SK-N-SH (cell line): ENCODE measurements at places on chromosomes 5 and 9.

DNA sequence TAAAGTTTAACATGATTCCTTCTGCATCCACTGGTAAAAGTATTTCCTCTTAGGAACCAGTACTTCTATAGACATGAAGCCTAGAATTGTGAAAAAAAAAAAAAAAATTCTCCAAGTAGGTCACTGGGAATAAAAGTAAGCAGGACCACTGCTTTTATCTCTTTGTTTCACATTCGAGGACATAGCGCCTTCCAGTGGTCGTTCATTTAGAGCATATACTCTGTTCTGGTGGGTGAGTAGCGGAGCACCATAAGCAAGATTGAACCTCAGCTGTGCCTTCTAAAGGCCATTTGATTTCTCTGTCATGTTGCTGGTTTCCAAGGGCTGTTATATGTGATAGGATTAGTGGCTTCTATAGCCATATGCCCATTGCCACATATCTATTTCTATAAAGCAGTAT is 393.1 kb downstream of the TMEM232 start:
- no peak for DNase-seq

- no peak for DNase-seq
These were observed 44.6 kb downstream of the CPEB4 start for GRCh38 chr5:173932695-173933139.

DNA sequence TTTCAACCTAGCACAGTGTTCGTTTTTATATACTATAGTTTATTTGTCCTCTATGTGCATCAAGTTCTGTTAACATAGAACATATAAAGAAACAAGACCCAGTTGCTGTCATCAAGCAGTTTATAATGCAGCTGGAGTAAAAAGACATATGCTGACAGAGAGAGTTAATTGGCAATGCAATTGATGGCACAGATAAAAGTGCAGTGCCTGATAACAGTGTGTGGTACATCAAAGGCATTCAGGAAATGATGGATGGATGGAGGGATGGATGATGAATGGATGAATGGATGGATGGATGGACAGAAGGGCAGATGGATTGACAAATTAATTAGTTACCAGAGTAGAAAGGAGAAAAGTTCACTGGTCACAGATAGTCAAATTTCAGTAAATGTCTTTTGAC is 238.9 kb downstream of the RFK start:
- DNase-seq = no peak

DNA sequence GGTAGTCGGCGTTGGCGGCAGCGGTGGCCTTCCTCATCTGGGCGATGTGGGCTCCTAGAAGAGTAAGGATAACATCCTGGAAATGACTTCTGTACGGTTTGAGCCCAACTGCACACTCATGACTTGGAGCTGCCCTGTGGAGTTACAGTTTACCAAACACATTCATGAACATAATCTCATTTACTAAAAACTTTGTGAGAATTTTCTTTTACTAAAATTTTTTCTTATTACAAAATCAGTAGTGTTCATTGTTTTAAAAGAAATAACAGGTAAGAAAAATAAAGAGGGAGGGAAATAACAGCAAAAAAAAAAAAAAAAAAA is 5.3 kb downstream of the FOXE1 start:
- no peak for DNase-seq

GRCh38 chr5:156310115-156310514 is 16.8 kb upstream of the SGCD start:
- DNase-seq = no peak

- no peak for DNase-seq
These were observed 87.4 kb downstream of the PTCD2 start for GRCh38 chr5:72407541-72407940.

- no peak for DNase-seq
These were observed 498.2 kb downstream of the CDH12 start for GRCh38 chr5:22354956-22355355.
